ENCODE measurements at places on chromosomes 3 and 15. TPM values are rescaled to one million over a fixed set of nuclear protein-coding genes. Genes with fewer than 3 reads are reported as not detected.

DNA sequence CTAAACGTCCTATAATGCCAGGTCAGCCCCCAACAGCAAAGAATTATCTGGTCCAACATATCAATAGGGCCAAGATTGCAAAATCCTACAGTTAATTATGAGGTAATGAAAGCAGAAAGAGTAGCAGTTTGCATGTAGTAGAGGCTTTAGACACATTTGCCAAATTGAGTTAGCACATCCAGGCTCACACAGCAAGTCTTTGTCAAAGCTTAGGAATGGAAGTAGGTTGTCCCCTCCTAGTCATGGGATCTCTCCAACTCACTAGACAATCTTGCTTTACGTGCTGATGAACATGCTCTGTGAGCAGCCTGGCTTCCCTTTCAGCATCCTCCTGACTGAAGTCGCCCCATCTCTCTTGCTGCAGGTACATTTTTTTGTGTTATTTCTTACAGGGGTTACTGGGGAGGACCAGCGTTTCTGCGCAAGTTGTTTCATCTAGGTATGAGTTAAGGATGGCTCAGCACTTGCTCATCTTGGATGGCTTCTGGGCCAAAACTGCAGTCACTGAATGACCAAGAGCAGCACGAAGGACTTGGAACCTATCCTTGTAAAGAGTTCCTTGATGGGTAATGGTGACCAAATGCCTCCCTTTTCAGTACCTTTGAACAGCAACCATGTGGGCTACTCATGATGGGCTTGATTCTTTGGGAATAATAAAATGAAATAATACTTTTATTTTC lies 55.9 kb downstream of the SQOR start:
- peaks cover 6% of the 10 kb centered on the region for H3K36me3 ChIP-seq
- H3K4me1 ChIP-seq: no peaks in the 10 kb centered on the region
- no peak for DNase-seq
- no peaks in the 10 kb centered on the region for H3K27me3 ChIP-seq
- no peak overlapping the region for H3K4me3 ChIP-seq
- H3K27ac ChIP-seq: no peak overlapping the region

RLBP1 gene
- total RNA-seq: not detected

LMOD3 gene
- not detected for total RNA-seq

SPINK8 gene
- total RNA-seq: not detected
